ENCODE measurements at places on chromosomes 7 and 10.

GRCh38 chr10:97905276-97905675 is 55.6 kb downstream of the GOLGA7B start:
- DNase-seq: no peak

- no peak for DNase-seq
Measured at GRCh38 chr10:11595395-11595692, 16.1 kb downstream of the USP6NL start.

GRCh38 chr10:6667679-6668270 is 87.7 kb upstream of the PRKCQ start:
- DNase-seq: no peak

DNA sequence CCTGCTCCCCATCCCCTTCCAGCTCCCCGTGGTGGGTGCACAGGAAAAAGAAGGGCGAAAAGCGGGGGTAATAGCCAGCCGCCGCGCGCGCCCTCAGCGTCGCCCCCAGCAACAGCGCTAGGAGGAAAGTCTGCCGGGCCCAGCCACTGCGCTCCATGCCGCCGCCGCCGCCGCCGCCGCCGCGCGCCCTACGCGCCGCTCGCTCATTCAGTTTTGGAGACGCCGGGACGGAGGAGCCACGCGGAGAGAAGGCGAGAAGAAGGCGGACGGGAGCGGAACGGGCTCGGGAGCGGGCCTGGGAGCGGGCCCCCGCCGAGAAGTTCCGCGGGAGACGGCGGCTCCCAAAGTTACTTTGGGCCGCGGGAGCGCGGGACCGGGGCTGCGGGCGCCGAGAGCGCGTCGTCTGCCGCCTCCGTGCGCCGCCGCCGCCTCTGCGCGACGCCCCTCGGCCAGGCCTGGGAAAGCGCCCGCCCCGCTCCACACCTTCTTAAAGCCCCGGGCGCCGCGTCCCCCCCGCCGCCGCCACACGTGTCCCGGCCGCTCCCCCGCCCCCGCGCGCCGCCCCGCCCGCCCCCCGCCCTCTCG is at the start of gene RELN:
Gene RELN (minus strand): TSS at position 459 of the 585 bp plus-strand sequence. CDS start 302 bp downstream, at position 157.
- DNase-seq: no peak

GRCh38 chr7:103702454-103702853 is 256.4 kb upstream of the SLC26A5 start:
- no peak for DNase-seq

- DNase-seq: no peak
Measured at GRCh38 chr7:79285756-79286155, 167.7 kb downstream of the MAGI2 start.

- no peak for DNase-seq
Measured at GRCh38 chr10:131099028-131099726, 212.3 kb downstream of the TCERG1L start.

- DNase-seq: no peak
Measured at GRCh38 chr7:49389871-49390479, 383.5 kb upstream of the VWC2 start.

GRCh38 chr7:4809091-4809591 is 33.7 kb downstream of the AP5Z1 start:
- DNase-seq: no peak

DNA sequence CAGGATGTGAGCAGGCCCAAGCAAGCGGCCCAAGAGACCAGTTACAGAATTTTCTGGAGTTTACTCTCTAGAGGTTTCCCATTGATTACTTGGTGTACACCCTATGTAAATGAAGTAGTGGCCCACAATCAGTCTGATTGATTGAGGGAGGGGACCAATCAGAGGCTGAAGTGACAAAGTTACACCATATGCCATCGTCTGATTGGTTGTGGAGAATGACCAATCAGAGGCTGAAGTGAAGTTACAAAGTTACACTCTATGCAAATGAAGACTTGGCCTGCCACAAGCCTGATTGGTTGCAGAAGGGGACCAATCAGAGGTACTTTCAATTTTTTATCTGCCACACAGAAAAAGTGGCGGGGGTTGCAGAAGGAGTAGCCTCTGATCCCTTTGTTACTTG is 83.7 kb downstream of the KIF20B start:
- no peak for DNase-seq

GRCh38 chr7:159120540-159120919 is 24.1 kb downstream of the VIPR2 start:
- DNase-seq: no peak

- DNase-seq: no peak
Measured at GRCh38 chr7:47325337-47325736, 256.6 kb downstream of the TNS3 start.

DNA sequence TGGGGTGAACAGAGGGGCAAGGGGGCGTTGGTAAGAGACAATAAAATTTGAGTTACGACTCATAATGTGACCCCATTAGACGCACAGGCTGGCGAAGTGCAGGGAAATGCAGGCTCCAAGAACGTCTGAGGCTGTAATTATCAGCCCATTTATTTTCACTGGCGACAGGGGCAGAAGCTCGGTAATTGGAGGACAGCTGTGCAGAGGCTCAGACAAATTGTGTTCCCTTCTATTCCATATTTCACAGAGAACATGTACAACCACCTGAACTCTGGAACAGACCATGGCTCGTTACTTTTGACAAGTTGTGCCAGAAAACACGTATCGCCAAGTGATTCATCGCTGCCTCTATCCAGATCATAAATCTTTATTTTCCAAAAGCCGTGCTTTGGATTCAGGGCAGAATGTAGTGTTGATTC is 137.3 kb upstream of the FRMD4A start:
- DNase-seq: no peak

DNA sequence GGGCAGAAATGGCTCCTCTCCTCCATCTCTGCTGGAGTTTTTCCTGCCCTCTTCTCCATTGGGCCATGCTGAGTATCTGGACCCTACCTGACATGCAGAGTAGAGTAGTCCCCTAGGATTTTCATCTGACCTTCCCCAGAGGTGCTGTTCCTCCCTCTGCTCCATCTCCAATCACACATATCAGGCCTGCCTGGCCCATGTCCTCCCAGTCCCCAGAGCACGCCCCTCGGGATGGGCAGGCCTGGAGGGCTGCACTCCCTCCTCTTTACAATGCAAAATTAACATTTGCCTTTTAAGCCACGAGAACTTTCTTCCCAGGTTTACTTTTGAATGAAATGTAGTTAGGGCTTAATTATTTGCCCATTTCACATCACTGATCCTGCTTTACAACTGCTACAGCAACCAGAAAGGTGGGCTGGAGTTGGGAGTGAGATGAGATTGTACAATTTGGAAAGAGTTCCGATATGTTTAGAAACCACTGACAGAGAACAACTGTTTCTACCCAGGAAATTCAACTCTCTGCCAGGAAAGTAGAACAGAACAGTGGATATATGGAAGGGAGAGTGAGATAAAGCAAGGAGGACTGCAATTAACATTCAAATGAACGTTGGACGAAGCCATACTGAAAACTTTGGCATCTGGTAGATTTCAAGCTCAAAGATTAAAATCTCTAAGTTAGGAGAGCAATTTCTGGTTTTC is 184.0 kb upstream of the HABP2 start:
- no peak for DNase-seq

- DNase-seq: no peak
Measured at GRCh38 chr10:19788075-19788686, 28.1 kb upstream of the PLXDC2 start.

DNA sequence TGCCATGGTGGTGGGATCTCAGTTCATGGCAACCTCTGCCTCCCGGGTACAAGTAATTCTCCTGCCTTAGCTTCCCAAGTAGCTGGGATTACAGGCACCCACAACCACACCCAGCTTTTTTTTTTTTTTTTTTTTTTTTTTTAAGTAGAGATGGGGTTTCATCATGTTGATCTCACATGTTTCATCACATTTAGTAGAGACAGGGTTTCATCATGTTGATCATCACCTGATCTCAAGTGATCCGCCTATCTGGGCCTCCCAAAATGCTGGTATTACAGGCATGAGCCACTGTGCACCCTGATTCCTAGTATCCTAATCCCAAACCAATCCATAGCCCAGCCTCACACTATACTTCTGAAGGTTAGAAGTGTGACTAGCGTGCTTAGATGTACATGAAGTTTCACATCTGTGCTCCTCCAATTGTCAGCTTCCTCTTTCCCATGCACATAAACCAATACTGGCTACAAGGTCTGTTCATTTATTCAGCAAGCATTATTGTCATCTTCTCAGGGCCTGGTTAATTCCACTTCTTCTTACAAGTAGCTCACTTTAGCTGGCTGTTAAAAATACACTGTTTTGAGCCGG is 6.8 kb upstream of the NAT16 start:
- DNase-seq: no peak

- no peak for DNase-seq
Measured at GRCh38 chr7:24271938-24272337, 12.1 kb upstream of the NPY start.

- no peak for DNase-seq
Measured at GRCh38 chr7:16758631-16759611, 5.4 kb downstream of the TSPAN13 start.

GRCh38 chr10:6135039-6135438 is 46.2 kb downstream of the RBM17 start:
- no peak for DNase-seq

DNA sequence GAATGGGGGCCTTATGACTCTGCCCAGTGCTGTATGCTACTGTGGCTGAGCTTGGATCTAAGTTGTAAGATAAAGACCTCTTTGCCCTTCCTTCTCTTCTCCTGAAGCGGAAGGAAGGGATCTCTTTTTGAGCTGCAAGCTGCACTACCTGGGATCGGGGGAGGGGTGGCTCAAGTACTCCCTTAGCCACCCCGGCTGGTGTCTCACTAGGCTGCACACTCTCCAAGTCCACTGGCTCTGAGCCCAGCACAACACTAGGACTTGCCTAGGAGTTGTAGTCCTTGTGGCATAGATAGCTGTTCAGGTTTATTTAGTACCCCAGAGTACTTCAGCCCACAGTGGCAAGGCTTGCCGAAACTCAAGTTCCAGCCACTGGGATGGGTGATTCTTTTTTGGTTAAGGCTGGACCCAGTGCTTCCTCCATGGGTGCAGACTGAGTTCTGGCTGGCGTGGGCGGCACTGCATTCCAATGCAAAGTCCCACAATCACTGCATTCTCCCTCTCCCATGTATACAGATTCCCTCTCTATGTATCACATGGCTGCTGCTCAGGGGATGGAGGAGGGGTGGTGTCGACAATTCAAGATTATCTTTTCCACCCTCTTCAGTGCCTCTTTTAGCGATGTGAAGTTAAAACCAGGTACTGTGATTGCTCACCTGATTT is 76.2 kb upstream of the SLC25A13 start:
- no peak for DNase-seq
